ENCODE measurements at places on chromosomes 16 and 17.

GRCh38 chr16:22089910-22090309 is 2.4 kb upstream of the VWA3A start:
- no peak for DNase-seq

GRCh38 chr17:55152236-55152635 is 112.5 kb upstream of the HLF start:
- no peak for DNase-seq

DNA sequence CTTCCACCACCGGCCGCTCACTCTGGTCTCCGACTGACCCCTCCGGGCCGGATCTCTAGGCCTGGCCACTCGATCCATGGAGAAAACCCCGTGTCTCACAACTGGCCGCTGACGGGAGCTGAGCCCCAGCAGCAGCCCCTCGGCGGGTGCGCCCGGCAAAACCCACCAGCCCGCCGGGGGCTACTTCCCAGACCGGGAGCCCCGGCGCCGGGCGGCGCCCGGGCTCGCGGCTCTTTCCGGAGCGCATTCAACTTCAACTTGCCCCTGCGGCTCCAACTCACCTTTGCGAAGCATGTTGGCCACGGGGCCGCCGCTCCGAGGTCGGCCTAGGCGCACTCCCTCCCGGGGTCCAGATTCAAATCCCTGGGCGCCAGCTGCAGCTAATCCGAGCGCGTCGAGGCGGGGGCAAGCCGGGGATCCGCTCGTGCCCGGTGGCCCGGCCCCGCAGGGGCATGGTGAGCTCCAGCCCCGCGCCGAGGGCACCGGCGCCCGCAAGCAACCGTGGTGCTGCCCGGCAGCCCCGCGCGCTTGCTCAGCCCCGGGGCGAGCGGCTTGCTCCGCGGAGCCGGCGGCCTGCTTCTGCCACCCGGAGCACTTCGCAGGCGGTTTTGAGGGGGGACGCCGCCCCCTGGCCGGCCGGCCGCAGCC is 438 bp downstream of the RTN4RL1 start:
- DNase-seq = no peak

DNA sequence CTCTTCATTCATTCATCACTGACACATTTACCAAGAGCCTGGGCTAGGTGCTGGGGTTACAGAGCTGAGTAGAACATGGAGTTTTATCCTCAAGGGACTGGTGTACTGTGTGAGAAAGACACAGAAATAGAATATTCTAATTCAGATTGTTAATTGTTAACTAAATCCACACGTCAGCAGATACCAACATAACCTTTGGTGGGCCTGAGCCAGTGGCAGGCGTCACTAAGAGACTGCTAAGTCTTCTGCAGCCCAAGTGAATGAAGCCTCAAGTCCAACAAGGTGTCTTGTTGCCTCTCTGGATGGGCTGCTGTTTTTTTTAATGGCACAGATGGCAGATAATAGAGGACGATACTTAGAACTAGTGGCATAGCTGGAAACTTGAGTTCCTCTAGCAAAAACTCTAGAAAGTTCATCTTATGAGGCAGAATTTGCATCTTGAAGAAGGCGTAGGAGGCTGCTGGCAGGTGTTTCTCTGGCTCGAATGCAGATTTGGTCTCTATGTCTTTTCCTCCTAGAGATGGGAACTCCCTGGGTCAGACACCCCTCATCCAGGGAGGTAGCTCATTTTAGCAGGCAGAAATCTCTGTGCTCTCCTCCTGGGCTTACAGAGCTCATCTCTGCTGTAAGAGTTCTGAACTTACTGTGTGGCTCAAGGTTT is 179.5 kb downstream of the NTN1 start:
- no peak for DNase-seq

DNA sequence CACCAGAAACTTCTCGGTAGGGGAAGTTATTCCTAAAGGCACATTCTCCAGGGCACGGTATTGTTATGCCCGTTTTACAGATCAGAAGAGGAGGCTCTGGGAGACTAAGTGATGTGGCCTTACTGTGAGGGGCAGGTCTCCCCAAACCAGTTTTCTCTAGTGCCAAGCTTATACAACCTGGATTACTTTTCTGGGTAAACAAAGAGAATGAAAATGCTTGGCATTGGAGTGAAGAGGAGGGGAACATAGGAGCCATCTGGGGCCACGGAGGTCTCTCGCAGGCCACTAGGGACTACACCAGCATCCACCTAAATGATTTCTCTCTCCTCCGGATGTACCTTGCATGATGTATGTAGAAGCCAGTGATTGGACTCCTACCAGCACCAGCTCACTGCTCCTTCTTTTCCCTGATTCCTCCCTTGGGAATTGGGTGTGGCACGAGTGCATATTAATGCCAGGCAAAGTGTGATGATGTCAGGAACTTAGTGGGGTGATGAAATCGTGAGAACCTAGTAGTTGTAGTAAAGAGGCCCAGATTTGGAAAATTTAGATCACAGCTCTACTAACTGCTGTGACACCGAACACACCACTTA is 674 bp downstream of the TOM1L1 start:
- no peak for DNase-seq
